MCF 10A (cell line): ENCODE measurements at places on chromosomes 7 and 10.

DNA sequence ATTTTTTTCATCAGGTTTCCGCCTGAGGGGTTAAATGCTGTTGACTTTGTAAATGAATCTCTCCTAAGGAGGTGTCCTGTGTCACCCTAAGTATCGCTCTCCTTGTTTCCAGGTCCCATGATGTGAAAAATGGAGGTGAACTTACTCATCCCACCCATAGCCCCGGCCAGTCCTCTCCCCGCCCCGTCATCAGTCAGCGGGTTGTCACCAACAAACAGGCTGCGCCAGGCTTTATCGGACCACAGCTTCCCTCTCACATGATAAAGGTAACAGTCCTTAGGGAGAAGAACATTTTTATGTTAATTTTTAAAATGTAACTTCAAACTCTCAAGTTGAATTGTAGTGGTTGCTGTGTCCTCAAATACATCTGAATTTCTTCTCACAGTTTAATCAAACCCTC lies 116.5 kb downstream of the ANKRD61 start:
- DNase-seq, result no peak

DNA sequence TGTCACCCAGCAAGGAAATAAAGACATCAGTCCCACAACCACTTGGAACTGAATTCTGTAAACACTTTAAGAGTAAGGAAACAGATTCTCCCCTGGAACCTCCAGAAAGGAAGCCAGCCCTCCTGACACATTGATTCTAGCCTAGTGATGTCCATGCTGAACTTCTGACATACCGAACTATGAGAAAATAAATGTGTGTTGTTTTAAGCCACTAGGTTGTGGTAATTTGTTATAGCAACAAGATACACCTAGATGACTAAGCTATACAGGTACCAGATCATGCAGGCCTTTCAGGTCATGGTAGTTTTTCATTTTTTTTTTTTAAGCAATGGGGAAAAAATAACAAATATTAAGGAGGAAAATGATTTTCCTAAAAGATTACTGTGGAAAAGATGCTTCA lies 37.6 kb upstream of the LRRTM3 start:
- DNase-seq, result no peak

GRCh38 chr10:72323108-72323749 lies 31.5 kb downstream of the DNAJB12 start:
- no peak for DNase-seq

DNA sequence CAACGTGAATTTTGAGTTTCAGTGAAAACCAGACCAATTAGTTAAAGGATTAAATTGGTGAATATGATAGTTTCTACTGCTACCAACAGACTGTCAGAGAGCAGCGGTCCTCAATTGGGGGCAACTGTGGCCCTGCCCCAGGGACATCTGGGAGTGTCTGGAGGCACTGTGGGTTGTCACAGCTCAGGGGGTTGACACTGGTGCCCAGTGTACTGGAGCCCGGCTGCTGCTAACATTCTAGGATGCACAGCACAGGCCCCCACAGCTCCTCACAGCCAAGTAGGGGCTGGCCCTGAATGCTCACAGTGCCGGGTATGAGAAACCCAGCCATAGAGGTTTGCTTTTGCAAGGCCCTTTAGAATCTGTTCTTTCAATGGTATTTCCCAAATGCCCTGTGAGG lies 84.1 kb upstream of the CXCL12 start:
- DNase-seq, result no peak

DNA sequence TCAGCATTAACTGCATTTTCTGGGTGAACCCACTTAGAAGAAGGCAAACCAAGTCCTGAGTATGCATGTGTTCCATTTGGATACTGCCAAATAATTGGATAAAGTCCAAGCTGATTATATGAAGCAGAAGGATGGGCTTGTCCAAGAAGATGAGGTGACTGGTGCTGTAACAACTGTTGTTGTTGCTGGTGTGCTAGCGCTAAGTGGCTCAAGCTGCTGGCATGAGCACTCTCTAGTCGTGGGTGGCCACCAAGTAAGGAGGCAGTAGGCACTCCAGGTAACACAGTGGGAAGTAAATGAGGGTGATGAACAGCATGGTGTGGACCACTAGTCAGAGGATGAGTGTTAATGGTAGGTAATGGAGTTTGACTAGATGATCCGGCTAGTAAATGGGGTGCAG lies 80.4 kb downstream of the NRBF2 start:
- DNase-seq, result no peak

- no peak for DNase-seq
Observed at GRCh38 chr10:105185161-105185560, 544.1 kb downstream of the SORCS3 start.

GRCh38 chr7:71457021-71457420 lies 325.1 kb downstream of the GALNT17 start:
- DNase-seq, result no peak

GRCh38 chr7:74254858-74255379 lies 720 bp upstream of the RFC2 start:
- DNase-seq, result no peak

DNA sequence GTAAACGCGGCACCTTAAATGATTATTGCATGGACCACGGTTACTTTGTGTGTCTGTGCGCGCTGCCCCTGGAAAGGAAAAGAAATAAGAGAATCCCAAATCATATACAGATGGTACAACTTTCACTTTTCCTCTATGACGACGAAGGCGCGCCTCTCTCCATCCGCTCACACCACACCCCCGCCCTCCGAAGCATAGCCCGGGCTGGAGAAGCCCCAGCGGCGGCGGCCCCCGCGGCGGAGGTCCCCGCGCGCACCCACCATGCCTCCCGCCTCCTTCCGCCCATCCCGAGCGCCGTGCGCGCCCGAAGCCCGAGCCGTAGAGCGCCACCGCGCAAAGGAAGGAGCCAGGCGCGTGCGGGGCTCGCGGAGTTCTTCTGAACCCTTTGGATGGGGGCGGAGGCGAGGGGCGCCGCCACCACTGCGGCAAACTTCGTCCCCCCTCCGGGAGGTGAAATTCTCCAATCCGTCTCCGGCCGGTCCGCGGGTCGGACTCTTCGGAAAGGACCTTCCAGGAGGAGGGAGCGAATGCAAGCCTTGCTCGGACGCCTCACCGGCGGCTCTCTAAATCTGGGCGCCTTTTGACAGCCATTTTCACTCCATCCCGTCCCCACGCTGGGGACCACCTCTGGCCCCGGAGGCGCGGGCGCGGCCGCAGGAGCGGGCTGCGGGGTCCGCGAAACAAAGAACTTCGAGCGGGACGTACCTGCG lies 588 bp downstream of the GLI3 start:
- DNase-seq, result peak; percentile 60

DNA sequence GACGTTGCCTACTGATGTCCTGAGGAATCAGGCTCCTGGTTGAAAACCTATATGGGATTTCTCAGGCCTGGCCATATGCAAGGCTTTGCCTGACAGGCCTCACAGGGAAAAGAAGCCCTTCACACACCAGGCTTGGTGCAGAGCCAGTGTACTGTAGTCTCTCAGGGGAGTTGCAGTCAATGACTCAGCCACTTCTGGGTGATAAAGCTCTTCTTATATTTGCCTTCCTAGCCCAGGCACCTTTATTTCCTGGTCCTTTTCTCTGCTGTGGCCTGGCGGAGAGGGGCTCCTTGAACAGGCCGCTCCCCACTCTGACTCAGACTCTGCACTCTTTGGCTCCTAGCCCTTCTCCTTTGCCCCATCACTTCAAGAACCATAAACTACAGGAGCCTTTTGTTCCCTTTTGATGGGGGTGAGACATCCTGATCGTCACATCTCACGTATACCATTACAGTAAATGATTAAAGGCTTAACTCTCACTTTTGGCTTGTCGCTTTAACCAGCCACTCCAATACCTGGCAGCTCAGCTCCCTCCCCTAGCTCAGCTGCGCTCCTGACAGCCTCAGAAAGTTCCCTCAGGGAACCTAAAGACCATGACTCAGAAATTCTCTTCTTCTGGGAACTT lies 33.5 kb downstream of the DPY19L1 start:
- DNase-seq, result peak; percentile 91

DNA sequence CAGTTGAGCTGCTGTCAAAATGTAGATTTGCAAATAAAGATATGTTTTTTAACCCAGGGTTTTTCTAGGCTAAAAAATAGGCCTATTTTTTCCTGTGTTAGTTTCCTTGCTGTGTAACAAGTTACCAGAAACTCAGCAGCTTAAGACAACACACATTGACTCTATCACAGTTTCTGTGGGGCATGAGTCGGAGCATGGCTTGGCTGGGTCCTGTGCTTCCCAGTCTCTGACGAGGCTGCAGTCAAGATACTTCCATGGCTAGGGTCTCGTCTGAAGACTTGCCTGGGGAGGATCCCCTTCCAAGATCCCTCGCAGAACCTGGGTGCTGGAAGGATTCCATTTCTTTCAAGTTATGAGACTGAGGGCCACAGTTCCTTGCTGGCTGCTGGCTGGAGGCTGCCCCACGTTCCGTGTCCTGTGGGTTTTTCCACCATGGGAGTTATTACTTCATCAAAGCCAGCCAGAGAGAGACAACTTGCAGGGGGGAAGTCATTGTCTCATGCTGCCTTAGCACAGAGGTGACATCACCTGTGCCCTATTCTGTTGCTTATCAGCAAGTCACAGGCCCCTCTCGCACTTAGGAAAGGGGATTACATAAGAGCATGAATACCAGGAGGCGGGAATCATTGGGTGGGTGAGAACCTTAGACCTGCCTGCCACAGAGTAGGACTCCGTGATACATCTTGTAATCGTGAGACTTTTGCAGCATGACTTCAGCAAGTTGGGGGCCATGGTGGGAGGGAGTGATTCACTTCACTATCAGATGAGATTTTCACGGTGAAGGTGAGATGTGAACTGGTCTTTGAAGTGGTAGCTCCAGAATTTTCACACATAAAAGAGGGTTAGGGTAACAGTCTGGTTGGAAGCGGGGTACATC lies 77.9 kb downstream of the CCNY start:
- DNase-seq, result no peak

DNA sequence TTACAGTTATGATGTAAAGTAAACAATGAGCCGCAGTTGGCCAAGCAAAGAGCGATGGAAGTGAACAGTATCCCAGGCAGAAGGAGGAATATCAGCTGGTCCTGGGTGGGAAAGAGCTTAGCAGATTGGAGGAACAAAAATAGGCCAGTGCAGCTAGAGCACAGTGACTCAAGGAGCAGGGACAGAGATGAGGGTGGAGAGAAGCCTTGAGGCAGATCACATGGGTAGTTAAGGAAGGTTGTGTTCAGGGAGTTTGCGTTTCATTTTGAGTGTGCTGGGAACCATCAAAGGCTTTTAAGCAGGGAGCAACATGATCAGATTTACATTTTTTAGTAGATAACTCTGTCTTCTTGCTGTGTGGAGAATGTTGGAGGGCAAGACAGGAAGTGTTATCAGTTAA lies 113.6 kb downstream of the OAT start:
- DNase-seq, result no peak

DNA sequence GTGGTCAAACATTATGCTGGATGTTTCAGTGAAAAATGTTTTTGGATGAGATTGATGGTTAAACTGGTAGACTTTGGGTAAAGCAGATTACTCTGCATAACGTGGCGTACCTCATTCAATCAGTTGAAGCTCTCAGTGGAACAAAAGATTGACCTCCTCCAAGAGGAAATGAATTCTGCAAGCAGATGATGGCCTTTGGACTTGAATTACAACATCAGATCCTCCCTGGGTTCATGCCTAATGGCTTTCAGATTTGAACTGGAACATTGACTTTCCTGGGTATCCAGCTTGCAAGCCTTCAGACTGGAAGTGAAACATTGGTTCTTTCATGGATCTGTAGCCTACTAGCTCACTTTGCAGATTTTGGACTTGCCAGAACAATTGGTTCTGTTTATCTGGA lies 169.3 kb upstream of the MALRD1 start:
- DNase-seq, result no peak

DNA sequence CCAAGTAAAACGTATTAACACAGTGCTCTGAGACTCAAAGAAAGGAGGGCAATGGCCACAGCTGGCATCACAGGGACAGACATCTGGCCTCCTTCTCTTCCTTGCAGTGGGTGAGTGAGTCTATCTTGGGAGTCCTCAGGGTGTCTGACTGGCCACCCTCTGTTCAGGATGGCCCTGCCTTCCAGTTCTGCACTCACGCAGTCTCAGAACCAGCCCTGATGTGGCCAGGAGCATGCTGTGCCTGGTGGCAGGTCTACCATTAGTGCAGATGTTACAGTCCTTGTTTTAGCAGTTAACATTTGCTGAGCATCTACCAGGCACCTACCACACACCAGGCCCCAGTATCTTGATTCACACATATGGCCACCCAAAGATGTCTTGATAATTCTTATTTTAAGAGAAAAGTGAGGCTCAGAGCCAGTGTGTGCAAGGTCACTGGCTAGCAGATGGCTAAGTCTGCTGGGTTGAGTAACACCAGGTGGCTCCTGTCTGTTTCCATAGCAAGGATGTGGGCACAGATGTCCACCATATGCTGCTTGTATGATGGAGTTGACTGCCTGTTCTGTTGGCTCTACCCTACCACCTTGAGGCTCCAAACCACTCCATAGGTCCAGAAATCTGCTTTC lies 23.2 kb upstream of the ARHGAP22 start:
- no peak for DNase-seq

- DNase-seq, result no peak
Observed at GRCh38 chr10:102408728-102409603, 9.6 kb downstream of the PSD start.

GRCh38 chr10:102514487-102515311 lies 10.9 kb downstream of the SUFU start:
- DNase-seq, result no peak

DNA sequence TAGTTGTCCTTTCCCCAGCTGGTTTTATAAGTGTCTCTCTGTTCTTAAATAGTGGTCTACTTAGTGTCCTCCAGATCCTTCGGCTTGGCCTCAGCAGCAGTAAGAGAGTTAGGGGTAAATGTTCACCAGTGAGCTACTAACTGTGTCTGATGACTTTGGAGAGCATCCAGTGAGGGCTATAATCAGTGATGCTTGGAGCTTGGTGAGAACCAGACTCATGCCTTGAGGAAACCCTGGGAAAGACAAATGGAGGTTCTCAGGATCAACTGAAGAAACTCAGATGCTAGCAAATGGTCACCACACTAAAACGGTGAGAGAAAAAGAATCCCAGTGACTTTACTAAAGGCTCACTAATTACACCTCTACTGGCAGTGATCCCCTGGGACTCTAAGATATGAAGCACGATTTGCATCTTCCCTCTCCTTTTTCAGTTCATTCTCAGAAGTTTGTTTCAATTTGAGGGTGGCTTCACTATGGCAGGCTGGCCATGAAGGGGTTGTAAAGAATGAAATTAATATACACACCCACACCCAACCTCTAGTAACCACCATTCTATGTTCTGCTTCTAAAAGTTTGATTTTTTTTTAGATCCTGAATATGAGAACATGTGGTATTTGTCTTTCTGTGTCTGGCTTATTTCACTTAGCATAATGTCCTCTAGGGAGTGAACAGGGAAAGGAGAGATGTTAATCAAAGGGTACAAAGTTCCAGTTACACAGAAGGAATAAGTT lies 177.9 kb downstream of the PDE1C start:
- no peak for DNase-seq

DNA sequence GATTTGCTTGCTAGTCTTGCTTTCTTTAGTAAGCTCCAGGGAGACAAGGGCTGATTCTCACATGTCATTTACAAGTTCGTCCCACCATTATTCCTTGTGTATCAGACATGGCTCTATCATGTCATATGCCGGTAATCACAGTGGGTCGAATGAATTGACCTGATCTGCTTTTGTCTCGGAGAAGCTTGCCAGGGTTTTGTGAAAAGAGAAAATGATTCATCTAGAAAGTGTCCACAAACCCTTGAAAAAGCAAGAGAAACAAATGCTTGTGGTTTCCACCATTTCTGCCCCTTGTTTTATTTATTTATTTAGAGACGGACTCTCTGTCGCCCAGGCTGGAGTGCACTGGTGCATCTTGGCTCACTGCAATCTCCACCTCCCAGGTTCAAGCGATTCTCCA lies 278.5 kb downstream of the TCF7L2 start:
- DNase-seq, result peak; percentile 18
